ENCODE measurements at places on chromosomes 5 and 9.

GRCh38 chr5:57598756-57599155 lies 116.1 kb upstream of the ACTBL2 start:
- peak; percentile 65 for DNase-seq

GRCh38 chr5:127431977-127432585 lies 85.4 kb upstream of the PRRC1 start:
- no peak for DNase-seq

- DNase-seq: no peak
Observed at GRCh38 chr5:151630088-151630487, 39.0 kb upstream of the FAT2 start.

DNA sequence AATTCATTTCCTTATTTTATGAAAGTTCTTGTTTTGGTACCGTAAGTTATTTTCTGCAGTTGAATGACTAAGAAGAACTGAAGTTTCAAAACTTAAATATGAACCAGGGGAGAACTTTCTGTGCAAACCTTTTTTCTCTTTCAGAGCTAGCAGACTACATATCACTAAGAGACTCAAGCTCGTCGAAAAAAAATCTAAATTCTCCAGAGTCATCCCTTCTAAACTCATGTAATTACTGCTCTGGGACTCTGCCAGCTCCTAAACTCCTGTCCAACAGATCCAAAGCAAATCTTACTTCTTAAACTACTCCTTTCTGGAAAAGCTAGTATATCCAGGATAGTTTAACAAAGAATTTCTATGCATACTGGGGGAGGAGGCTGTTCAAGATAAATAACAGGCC lies 87.0 kb upstream of the NR5A1 start:
- DNase-seq: no peak

DNA sequence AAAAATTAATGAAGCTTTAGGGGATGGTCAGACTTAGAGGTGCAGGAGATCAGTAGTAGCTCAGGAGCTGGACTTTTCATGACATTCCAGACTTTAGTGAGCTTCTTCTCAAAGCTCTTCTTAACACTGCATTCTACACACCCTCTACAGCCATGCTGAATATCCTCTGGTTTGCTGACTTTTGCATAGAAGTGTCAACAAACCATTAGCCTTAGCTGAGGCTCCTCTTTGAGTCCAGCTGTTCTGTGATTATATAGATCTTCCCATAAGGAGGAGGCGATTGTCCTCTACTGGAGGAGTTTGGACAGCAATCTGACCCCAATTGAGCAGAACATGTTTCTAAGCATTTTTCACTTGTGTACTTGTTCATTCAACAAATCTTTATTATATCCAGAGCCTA lies 75.0 kb upstream of the RUSC2 start:
- no peak for DNase-seq
